ENCODE measurements at places on chromosomes 4 and X.

DNA sequence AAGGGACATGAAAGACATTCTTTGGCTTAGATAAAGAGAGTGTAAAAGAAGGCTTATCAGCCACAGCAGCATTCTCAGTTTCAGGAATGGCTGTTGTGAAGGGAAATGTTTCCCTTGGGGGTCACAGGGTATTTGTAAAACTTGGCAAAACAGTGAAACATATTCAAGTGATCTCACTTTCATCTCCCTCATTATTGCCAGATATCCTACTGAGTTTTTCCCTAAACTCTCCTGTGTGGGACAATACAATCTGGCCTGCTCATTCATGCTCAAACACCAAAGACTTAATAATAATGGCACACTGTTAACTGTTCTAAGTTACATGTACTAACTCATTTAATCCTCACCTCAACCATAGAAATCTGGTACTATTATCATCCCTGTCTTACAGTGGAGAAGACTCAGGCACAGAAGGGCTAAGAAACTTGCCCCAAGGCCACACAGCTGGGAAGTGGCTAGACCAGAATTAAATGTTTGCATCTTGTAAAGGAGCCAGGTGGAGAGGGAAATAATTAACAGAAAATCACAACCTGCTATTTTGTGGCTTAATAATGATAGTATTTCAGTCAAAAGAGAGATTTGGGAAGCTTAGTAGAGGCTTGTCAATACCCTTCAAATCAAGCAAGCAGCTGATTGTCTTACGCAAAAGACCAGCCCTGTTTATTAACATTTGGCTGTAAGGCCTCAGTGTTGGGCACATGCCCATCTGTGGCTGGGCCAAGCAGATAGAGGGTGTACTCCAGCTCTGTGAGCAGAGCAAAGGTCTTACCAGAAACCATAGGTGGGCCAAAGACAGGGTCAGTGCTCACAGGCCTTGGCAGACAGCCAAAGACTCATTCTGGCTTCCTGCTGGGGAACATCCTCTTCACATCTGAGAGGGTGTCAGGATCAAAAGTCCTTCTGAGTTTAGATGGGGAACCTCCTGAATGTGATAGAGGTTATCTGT lies 17.3 kb downstream of the SMPX start:
- no peak for DNase-seq

DNA sequence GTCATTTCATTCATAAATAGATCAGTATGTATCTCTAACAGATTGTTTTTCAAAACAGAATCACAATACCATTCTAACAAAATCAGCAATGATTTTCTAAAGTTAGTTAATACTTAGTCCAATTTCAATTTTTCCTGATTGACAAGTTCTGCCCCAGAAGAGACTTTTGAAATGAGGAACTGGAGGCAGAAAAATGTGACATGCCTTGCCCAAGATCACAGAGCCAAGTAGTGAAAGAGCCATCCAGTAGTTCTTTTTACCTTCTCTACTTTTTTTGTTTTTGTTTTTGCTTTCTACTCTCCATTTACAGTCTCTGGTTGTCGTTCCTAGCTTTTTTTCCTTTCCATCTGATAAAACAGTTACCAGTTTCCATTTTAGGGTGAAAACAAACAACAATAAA lies 129.3 kb upstream of the TMEM164 start:
- no peak for DNase-seq

GRCh38 chr4:71749008-71749594 lies 34.8 kb downstream of the GC start:
- DNase-seq = no peak

GRCh38 chr4:121776610-121777401 lies 11.8 kb upstream of the SMIM43 start:
- no peak for DNase-seq

GRCh38 chr4:18291256-18291655 lies 269.7 kb upstream of the LCORL start:
- DNase-seq = no peak
